ENCODE measurements at places on chromosomes 6 and 20. TPM values are rescaled to one million over a fixed set of nuclear protein-coding genes. Genes with fewer than 3 reads are reported as not detected.

DNA sequence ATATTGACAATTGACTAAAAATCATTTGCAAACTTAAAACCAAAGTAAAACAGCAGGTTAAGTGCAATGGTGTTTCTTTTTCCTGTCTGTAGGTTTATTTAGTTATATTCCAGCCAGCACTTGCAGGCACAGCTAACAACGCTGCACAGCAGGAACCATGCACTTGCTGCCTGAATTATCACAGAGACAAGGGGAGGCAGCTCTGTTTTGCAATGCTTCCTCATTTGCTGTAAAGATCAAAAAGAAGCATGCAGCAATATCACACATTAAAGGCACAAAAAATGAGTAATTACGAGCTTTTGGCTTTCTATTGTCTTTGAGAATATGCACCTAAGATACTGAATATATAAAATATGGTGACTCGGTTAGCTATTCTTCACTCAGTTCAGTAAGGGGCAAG is 241.9 kb downstream of the EPHA7 start:
- no peak for DNase-seq

GRCh38 chr20:8815208-8815607 is 253.7 kb upstream of the PLCB4 start:
- DNase-seq, result no peak

- DNase-seq, result no peak
These were observed 20.1 kb downstream of the SAMD5 start for GRCh38 chr6:147528511-147529145.

DNA sequence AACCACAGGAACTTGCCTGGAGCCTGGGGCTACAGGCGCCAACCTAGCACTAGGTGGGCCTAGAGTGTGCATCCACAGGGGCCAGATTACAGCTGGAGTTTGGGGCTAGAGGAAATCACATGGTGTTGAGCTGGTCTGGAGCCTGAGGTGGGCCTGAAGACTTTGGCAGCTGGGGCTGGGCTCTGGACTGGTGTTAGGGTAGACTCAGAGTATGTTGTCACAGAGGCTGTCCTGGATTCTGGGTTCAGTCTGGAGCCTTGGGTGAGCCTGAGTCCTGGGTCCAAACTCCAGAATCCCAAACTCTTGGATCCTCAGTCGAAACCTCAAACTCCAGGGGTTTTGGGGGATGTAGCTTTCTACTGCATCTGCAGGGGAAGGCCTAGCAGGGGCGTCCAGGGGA is 356.7 kb downstream of the FRK start:
- DNase-seq, result no peak

DNA sequence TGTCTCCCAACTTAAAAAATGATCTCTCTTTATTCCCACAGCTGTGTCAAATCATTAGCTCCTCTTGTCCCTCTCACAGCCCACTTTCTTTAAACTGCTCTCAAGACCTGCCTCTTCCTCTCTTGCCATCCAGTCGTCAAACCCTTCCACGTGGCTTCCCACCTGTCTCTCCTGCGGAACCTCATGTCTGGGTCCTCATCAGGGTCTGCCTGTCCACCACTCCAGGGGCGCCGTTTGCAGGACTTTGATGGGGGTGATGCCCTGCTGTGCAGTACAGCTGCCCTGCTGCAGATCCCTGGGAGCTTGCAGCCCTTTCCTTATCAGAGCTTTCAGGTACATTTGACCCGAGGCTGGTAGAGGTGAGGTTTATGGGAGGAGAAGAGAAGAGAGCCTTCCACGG is 114.8 kb downstream of the DHX35 start:
- DNase-seq, result no peak

The DOK5 gene
- total RNA-seq, result not detected

The CALHM5 gene
- total RNA-seq, result 1.7 TPM

DNA sequence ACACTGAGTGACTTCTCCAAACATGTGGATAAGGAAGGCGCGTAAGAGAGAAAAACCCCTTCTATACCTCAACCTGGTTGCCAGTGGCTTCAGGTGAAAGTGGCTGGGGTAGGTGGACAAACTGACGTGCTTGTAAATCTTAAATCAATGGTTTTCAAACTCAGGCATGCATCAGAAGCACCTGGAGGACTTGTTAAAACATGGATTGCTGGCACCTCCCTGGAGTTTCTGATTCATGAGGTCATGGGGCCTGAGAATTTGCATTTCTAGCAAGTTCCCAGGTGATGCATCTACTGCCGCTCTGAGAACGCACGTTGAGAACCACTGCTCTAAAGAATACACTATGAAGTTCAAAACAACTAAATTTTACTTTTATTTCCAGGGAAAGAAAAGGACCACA is 31.9 kb upstream of the TAB2 start:
- DNase-seq, result no peak

DNA sequence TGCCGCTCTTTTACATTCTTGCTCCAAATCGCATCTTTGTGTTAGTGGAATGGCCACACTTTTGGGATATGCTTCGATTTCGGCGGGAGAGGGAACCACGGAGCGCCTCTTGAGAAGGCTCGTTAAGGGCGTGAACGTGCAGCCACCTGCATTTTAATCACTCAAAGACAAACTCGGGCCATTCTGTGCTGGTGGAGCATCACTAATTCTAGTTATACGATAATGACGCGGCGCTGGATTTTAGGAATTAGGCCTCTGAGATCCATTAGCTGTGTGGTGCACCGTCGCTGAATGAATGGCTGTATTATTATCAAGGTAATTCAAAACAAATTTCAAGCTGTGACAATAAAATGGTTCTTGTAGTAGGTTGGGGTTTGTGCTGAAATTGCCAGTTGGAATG is 305.6 kb downstream of the CDH4 start:
- DNase-seq, result no peak

DNA sequence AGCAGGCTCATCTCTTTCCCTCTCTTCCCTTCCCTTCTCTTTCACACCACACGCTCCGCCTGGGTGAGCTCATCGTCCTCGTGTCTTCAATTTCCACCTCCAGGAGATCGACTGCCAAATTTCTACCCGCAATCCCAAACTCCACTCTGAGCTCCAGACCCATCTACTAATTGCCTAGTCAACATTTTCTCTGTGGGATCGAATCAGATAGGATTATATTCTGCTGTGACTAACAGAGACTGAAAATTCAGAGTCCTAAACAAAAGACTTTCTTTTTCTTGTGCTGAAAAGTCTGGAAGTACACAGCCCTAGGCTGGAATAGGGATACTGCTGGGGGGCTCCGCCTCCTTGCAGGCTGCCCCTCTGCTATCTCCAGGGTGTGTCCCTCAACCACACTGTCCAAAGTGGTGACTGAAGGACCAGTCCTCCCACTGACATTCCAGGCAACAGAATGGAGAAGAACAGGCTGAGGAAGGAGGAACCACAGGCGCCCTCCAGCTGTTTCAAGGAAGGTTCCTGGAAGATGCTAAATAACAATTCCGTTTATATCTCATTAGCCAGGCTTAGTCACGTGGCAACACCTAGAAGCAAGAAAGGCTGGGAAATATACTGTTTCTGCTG is 5.0 kb upstream of the HSPA12B start:
- DNase-seq, result peak; percentile 18

GRCh38 chr6:128903715-128904114 is 20.8 kb downstream of the LAMA2 start:
- DNase-seq, result no peak

- DNase-seq, result no peak
These were observed 1686.4 kb downstream of the GRIK2 start for GRCh38 chr6:103079867-103080266.

- no peak for DNase-seq
These were observed 97.3 kb downstream of the GPR6 start for GRCh38 chr6:110075406-110075805.

DNA sequence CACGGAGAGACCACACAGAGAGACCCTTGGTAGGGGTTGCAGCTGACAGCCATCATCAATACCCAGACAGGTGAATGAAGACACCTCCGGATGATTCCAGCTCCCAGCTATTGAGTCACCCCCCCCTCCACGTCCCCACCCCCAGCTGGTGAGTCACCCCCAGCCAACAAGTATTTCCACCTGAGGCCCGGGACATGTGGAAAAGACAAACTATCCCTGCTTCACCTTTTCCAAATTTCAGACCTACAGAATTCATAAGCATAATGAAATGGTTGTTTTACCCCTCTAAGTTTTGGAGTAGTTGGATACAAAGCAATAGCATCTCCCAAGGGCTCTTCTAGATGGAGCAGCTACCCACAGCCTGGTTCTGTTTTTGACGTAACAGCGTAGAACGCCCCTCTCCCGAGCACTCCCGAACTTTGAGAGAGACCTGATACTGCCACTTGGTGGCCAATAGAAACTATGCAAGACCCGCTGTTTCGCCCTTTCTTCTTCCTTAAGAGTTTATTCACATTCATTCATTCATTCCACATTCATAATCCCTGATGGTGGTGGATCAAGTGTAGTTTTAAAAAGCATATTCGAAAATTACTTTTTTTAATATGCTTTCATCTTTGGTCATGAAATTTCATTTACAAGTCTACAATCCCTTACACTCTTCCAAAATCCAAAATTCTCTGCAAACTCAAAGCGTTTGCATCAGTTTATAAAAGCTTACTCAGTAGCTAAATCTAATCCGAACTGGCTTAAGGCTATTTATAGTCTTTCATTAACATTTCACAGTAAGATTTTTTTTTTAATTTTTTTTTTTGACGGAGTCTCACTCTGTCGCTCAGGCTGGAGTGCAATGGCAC is 15.1 kb upstream of the PPP1R16B start:
- DNase-seq, result no peak

DNA sequence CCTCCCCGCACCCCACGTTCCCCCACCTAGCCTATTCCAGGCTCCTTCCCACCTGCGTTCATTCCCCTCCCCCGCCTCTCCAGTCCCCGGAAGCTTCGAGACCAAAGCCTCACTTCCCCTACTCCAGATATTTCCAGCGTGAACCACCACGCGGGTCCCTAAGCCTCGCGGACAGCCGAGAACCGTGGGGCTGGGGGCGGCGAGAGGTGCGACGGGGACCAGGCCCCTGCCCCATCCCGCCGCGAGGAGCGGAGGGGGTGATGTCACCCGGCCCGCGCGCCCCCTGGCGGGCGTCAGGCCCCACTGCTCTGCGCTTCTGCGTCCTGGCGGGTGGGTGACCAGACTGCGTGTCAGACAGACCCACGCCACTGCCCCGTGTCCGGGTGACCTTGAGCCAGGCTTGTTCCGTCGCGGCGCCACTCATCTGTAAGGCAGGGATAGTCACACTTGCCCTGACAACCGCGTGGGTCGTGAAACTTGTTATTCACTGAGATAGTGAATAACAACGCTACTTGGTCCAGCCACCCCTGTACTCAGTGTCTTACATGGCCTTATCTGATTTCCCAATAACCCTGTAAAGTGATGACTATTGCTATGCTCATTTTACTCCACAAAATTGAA is 9.0 kb upstream of the HSP90AB1 start:
- no peak for DNase-seq

- DNase-seq, result no peak
These were observed 96.6 kb downstream of the PXDC1 start for GRCh38 chr6:3654898-3655297.

- DNase-seq, result no peak
These were observed 3.1 kb downstream of the RSPO3 start for GRCh38 chr6:127121637-127121960.

DNA sequence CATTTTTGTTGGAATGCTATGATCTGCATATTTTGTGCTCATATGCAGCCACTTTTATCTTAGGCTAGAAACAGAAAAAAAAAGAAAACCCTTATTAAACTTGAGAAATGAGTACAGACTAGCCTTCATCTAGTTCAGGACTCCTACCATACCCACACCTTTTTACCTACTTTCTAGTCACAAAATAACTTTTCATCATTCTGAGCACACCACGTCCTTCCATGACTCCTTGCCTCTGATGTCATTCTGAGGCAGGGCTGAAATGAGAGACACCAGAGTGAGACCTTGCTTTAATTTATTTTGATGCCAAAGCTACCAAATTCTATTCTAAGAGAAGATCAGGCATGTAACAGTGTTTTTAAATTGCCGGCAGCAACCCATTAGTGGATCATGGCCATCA is 38.8 kb downstream of the SNX3 start:
- no peak for DNase-seq

DNA sequence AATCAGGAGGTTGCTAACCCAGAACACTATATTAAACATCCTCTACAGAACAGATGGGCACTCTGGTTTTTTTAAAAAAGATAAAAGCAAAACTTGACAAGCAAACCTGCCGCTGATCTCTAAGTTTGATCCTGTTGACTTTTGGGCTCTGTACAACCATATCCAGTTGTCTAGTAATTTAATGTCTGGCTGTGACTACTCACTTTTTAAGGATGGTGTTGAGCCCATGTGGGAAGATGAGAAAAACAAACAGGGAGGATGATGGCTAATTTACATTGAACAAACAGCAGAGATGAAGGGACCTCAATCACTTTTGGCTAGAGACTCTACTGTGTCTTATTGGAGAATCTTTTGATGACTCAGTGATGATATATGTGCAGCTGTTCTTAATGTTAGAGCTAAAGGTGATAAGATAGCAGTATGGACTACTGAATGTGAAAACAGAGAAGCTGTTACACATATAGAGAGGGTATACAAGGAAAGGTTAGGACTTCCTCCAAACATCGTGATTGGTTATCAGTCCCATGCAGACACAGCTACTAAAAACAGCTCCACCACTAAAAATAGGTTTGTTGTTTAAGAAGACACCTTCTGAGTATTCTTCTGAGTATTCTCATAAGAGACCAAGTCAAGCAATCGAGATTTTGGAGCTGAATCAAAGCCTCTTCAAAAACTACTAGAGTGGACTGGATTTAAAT is 201.2 kb upstream of the SHLD1 start:
- DNase-seq, result no peak

DNA sequence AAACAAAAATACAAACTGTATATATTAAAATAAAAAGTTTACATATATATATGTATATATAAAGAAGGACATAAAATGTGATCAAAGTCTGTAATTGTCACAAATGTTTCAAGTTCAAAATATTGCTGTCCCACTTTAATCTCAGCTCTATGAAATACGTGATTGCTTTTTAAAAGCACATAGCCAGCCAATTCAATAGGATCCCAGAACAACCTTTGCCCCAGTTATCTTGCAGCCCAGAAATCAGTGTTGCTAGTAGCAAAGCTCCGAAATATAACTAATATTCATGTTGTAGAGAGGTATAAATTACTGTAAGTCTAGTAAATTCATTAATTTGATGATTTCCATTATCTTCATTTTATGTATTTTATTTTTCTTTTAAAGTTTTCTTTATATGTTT is 114.6 kb downstream of the ELOVL4 start:
- no peak for DNase-seq

The ZNF391 gene
- total RNA-seq, result 0.48 TPM

The PRL gene
- total RNA-seq, result not detected

- DNase-seq, result no peak
These were observed 222.8 kb upstream of the CDYL start for GRCh38 chr6:4553387-4553786.

All from HFFc6 (cell line).